ENCODE measurements at places on chromosomes 1 and 21.
A peak's percentile ranks its signal among the peaks of the same experiment; 100 is the strongest.

GRCh38 chr21:45518742-45519141 is 23.5 kb downstream of the SLC19A1 start:
- DNase-seq: no peak

- DNase-seq: no peak
These were observed 72.6 kb upstream of the ROR1 start for GRCh38 chr1:63701187-63701586.

DNA sequence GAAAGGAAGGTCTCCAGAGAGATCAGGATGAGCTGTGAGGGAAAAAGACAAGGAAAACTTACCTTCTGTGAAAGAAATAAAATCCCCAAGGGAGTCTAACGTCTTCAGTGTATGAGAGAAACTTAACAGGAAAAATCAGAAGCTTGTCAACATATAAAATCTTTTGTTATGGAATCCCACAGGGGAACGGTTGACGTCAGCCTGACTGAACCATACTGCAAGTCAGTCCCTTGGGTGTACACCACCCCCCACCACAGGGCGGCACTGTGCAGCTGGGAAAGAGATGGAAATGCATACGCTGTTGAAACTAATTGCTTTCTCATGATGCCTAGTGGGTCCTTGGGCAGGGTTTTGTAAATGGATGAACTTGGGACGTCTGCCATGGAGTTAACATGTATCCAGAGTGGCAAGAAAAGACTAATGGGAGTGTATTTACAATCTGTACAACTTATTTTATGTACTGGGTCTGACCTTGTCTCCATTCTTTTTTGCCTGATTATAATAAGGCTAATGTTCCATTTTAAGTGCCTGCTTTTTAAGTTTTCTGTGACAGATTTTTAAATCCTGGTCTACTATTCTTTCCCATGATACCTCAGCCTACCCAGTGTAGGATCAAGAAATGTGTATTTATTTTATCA is 22.7 kb downstream of the UTP25 start:
- DNase-seq: peak; percentile 36

DNA sequence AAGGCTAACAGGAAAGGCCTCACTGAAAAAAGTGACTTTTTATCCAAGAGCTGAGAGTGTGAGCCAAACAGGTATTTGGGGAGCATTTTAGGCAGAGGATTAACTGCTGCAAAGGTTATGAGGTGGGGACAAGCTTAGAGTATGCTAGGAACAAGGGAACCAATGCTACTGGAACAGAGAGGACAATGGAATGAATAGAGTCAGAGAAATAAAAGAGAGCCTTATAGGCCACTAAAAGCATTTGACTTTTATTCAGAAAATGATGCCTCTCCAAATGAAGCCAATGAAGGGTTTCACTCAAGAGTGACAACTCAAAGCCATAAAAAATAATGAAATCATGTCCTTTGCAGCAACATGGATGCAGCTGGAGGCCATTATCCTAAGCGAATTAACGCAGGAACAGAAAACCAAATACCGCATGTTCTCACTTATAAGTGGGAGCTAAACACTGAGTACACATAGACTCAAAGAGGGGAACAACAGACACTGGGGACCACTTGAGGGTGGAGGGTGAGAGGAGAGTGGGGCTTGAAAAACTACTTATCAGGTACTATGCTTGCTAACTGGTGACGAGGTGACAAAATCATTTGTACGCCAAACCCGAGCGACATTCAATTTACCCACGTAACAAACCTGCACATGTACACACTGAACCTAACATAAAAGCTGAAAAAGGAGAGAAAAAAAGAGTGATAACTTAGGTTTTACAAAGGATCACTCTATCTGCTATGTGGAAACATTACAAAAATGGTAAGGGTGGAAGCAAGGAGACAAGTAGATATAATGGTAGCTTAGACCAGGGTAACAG is 11.1 kb downstream of the PTP4A2 start:
- DNase-seq: no peak

GRCh38 chr1:203555511-203556046 is 61.6 kb downstream of the OPTC start:
- DNase-seq: no peak

DNA sequence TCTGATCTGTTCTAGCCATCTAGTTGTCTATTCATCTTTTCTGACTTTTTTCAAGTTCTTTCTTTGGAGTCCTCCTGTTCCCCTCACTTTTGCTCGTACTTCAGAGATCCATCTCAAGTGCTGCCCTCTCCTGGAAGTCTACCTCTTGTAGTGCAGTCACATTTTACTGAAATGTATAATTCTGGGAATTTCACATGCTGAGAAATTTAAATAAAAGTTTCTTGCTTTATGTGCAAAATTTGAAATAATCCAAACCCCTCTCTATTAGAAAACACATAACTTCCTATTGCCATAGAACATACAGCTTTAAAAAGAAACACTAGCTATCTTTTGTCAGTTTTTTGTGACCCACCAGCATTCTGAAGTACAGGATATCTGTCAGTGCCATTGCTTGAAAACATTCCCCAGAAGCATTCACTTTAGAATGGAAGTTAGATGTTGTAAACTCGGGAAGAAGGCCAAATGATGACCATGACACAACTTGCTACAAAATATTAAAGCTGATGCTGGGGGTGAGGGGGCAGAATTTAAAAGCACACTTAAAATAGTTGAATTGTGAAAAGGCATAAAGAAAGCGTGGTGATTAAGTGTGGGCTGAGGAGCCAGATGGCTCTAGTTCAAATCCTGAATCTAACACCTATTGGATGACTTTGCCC is 22.0 kb downstream of the RLF start:
- DNase-seq: no peak

- no peak for DNase-seq
These were observed 49.4 kb upstream of the COL18A1 start for GRCh38 chr21:45355573-45355972.

- DNase-seq: no peak
These were observed 246.6 kb upstream of the AJAP1 start for GRCh38 chr1:4407851-4408250.

DNA sequence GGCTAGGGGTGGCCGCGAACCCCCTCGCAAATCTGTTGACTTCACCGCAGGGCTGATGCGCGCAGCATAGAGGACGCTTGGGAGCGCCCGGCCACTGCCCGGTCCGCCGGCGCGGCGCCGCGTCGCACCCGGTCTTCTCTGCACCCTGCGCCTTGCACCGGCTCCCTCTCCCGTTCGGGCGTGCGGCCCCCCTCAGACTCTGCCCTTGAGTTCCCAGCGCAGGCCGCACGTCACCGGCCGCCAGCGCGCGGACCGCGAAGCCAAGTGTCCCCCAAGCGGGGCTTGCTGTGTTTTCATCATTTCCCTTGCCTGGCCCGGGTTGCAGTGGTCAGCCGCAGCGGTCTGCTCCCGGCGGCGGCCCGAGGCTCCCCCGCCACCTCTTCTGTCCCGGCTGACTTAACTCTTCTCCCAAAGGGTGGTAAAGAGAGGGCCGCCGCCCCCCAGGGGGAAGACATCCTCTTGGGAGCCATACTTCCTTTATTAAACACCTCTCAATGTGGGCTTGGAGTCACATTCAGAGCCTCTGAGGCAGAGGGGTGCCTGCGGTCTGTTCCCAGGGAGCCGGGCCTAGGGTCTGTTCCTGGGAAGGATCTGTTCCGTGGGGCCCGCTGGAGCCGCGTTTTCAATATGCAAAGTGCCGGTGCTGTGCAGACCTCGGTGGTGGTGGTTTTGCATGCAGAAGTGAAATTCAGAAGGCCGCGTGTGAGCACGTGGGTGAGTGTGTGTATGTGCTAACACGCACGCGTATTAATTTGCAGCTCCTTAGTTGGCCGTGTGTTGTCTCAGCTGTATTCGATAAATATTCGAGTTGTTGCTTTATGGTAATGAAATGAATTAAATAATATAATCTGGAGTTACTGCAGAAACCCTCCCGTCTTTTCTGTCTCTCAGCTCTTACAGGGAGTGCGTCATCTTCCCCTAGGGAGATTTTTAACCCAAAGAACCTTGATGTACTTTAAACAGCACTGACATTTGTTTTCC is 17.6 kb downstream of the PBX1 start:
- DNase-seq: no peak

GRCh38 chr1:23585321-23586022 is 26.2 kb upstream of the ID3 start:
- DNase-seq: no peak

DNA sequence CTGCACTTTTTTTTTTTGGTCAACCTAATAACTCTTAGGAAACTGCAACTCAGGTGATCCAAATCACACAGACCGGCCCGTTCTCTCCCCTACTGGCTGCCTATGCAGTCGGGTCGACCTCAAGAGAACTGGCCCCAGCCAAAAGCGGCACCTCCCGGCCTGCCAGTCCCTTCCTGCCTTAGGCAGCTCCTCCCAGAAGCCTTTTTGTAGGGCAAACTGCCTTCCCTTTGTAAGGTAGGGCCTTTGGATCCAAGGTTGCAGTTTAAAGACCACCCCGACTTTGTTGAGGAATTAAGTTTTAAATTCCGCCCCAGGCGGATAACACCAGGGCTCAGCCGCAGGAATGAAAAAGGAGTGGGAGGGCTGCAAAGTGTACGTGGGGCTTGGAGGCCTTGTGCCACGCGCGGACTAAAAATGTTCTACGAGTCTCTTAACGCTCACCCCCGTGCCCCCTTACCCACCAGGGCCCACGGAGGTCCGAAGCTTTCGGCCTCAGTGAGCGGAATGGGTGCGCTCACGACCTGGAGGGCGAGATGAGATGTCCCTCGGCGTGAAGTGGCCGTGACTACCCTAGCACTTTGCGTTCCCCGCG is 642 bp upstream of the ST3GAL3 start:
- no peak for DNase-seq

GRCh38 chr1:62437273-62437940 is 558 bp downstream of the USP1 start:
- DNase-seq: peak; percentile 19

GRCh38 chr1:32372149-32372756 is 9.9 kb downstream of the TSSK3 start:
- no peak for DNase-seq

- no peak for DNase-seq
These were observed 29.0 kb upstream of the CCDC190 start for GRCh38 chr1:162889989-162890388.

- DNase-seq: no peak
These were observed 373.0 kb downstream of the PLPP3 start for GRCh38 chr1:56206391-56206790.

DNA sequence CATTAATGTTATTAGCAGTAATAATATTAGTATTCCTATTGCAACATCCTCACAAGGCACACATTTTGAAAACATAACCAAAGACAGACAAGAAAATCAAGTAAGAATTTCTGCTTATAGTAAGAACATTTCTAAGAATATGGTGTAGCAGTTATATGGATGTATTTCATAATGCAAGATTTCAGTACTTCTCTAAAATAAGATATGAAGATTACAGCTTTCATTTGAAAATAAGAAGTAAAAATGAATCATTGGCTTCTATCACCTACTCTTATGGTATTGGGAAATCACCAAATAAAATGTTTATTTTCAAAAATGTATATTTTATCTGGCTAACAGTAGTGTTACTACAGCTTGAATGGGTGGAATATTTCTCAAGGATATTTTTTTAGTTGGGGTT is 103.8 kb upstream of the USP25 start:
- DNase-seq: no peak

DNA sequence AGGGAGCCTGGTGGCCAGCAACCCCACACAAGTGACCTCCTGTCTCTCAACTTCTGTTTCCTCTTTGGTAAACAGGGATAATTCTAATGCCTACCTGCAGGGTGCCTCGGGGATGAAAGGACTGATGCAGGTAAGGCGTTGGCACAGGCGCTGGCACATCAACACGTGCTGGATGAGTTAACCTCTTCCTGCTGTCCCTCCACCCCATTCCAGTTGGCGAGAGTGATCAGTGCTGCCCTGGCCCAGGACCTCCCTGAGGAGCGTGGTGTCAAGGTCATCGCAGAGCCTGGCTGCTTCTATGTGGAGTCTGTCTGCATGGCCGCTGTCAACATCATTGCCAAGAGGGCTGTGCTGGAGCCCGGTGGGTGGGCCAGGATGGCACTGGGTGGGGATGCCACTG is 69.1 kb upstream of the TINAGL1 start:
- no peak for DNase-seq

- no peak for DNase-seq
These were observed 868 bp downstream of the ZBTB40 start for GRCh38 chr1:22452481-22452957.

DNA sequence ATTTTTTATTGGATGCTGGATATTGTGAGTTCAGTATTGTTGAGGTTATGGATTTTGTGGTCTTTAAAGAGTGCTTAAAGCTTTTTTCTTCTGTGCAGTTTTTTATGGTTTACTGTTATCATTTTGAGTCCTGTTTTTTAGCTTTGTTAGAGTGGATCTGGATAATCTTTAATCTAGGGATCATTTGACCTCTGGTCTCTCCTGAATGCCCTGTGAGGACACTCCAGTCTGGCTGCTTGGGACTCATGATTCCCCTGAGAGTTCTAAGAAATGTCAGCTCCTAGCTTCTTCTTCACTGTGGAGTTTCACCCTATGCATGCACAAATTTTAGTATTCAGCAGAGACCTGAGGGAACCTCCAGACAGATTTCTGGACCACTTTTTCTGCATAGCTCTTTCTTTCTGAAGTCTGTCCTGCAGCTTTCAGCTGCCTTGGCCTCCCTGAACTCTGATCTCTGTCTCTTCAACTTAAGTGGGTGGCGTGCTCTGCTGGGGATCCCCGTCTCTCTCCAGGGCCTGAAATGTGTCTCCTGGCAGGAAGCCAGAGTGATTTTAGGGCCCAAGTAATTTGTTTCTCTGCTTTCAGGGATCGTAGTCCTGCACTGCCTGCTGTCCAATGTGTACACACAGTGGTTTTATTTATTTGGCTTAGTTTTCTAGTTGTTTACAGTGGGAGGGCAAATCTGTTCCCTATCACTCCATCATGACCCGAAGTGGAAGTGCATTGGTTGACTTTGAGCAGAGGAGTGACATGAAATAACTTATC is 14.7 kb downstream of the PEX14 start:
- no peak for DNase-seq

DNA sequence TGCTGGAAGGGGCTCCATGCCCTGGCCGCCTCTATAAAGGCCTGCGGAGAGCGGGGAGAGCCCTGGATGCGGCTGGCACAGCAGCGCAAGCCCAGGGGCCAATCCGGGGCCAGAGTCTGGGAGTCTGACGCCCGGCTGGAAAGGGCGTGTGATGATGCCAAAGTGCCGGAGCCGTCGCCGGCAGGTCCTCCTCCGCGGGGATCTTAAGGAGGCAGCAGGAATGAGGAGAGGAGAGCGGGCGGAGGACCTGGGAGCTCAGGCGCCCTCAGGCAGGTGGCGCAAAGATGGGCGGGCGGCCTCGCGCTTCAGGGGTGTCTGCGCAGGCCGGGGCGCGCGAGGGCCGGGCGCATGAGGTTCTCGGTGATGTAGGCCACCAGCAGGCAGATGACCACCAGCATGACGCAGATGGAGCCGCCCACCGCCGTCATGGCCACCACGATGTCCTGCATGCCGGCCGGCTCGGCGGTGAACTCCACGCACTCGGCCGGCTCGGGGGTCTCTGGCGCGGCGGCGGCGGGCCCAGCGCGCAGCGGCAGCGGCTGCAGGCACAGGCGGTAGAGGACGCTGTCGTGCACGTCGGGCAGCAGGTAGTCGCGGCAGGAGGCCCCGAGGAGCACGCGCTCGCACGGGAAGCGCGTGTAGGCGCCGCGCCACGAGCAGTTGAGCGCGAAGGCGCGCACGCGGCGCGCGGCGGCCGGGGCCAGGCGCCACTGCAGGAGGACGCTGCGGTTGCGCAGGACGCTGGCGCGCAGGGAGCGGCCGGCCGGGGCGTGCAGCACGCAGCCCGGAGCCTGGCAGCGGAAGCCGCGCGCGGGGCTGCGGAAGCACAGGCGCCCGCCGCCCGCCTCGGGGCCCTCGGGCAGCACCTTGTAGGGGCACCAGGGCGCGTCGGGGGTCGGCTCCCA is 653 bp downstream of the FNDC10 start:
- DNase-seq: no peak

GRCh38 chr1:30331415-30332065 is 391.8 kb downstream of the MATN1 start:
- DNase-seq: no peak

Data from stimulated activated CD4-positive, alpha-beta T cell treated with anti-CD3 and anti-CD28 coated beads, Interleukin-4, amount 100 ng/mL, for 48 hours (primary cell).